Thyroid gland (tissue), 4 donors: ENCODE measurements at places on chromosomes 1 and 21.

DNA sequence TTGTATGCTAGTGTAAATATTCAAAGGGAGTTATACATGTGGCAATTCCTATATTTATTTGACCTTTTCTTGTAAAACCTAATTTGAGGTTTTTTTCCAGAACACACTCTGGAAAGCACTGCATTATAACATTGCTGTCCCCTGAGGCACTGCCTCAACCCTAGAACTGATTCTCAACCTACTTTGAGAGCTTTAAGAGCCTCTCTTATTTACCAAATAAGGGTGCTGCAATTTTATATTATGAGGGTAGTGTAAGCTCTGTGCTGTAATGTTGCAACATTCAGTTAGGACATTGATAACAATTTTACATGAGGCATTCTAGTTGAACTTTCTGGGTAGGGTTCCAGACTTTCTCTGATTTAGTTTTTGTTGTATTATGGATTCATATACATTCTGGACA lies 302.2 kb upstream of the DEPDC1 start:
- no peak for DNase-seq

DNA sequence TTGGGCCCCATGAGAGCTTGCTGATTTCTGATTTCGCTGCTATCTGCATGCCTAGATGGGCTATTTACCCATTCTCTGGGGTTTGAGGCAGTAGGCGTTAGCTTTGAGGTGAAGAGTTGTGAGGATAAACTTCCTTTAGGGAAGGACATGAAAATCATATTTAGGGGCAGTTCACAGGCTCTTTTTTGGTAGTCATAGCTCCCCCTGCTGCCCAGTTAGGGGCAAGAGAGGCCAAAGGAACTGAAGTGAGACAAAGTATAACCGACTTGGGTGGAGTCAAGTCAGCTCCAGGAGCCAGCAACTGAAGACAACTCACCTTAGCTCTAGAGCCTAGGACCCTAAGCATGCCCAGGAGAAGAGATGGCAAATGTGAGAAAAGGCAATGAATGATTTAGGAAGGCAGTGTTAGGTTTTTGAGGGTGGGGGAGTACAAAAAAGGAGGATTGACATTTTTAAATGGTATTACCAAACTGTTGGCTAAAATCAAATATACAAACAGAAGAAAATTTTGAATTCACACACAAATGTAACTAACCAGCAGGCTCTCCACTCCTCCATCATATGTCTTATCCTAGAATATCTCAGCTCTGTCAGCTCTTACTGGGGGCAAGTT lies 625.2 kb downstream of the LMO4 start:
- DNase-seq = peak; percentile 43

DNA sequence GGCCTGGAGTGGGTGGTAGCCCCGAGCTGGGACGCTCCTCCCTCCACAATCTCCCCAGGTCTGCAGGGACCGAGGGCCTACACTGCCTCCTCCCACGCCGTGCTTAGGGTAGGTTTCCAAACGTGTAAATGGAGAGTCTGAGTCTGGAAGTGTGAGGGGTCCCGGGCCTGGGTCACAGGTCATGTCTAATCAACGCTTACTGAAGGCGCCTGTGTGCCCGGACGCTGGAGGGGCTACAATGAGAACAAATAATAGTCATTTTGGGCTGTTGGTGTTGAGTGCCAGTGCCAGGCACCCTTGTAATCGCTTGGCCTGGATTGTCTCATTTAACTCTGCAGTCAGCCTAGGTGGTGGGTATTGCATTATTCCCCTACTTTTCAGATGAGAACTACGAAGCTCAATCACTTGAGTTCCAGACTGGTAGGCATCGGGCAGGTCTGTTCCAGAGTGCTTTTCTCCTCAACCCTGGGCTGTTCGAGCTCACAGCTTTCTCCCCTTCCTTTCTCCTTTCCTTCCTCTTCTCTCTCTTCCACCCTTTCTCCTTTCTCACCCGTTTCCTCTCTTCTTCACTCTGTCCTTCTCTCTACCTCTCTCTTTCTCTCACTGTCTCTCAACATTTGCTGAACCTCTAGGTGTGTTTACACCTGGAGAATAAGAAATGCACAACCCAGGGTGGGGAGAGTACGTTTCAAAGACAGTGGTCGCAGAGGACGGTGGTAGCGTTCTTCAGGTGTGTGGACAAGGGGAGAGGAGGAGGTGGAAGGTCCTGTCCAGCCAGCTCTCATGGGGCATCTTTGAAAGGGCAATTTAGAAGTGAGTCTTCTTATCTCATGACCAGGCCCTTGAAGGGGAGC lies 883 bp downstream of the SLC66A1 start:
- no peak for DNase-seq

GRCh38 chr1:86975993-86976550 lies 61.6 kb downstream of the HS2ST1 start:
- DNase-seq = no peak

DNA sequence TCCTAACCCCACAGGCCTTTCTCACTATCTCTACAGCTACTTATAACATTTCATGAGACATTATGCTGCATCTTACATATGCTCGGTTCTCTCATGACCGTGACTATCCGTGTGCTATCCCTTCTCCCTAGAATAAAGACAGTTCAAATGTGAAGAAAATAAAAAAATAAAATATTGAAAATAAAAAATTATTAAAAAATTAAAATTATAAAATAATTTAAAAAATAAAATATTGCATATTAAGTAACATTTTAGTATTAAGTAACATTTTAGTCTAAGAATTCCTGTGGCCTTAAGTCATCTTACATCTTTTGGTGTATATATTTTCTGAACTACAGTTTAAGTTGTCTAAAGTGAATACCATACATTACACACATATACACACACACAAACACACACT lies 415.5 kb downstream of the DPYD start:
- DNase-seq = no peak

GRCh38 chr1:103492003-103492625 lies 33.4 kb upstream of the RNPC3 start:
- no peak for DNase-seq

DNA sequence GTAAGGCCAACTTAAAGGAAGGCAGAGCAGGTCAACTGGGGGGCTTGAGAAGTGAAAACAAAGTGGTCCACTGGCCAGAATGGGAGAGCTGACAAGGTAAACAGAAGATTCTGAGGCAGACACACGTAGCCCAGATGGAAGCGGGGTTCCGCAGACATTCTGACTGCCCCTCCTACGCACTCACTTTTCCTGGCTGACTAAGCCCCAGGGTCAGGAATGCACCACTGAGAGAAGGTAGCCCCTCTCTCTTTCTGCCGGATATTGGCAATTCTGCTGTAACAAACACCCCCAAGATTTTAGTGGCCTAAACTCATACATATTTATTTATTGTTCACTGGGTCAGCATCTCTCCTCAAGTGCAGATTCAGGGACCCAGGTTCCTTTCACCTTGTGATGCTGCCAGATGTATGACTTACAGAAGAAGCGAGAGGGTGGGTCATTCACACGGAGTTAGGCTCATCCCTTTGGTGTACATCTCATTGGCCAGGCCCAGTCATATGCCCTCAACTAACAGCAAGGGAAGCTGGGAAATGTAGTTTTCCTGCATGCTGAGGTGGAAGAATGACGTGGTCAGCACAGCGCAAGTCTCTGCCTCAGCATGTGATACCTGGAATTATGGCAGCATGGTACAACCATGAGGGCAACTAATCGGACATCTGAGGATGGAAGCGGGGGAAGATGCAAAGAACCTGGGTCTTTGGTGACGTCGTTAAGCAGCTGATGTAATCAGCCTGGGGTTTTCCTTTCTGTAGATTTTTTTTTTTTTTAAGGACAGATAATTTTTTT lies 43.4 kb upstream of the MRPS6 start:
- DNase-seq = peak; percentile 22

GRCh38 chr1:205446828-205447227 lies 9.0 kb downstream of the BLACAT1 start:
- no peak for DNase-seq
